ENCODE measurements at places on chromosomes 6 and 20. TPM values are rescaled to one million over a fixed set of nuclear protein-coding genes. Genes with fewer than 3 reads are reported as not detected.

The C20orf144 gene
- not detected for total RNA-seq

The C6orf58 gene
- not detected for total RNA-seq

The TMC2 gene
- 0.15 TPM for total RNA-seq

The GPX5 gene
- not detected for total RNA-seq

The BMP2 gene
- 2.4 TPM for total RNA-seq

The PNLDC1 gene
- not detected for total RNA-seq

The MACROD2 gene
- total RNA-seq = 8.0 TPM

The CCN6 gene
- total RNA-seq = 2.2 TPM

The MRAP2 gene
- total RNA-seq = 2.6 TPM

The MEP1A gene
- 0.80 TPM for total RNA-seq

The SLC22A3 gene
- total RNA-seq = 42.5 TPM

The CCHCR1 gene
- 31.5 TPM for total RNA-seq

The MAFB gene
- total RNA-seq = 7.9 TPM

The CYP39A1 gene
- total RNA-seq = 15.4 TPM

The SRMS gene
- not detected for total RNA-seq

The BHLHE23 gene
- not detected for total RNA-seq

The EYA4 gene
- total RNA-seq = 17.8 TPM

The FRMD1 gene
- 0.27 TPM for total RNA-seq

The FAM50B gene
- 11.5 TPM for total RNA-seq

The SLC13A3 gene
- total RNA-seq = 0.36 TPM
